ENCODE measurements at places on chromosomes 5 and 9. TPM values are rescaled to one million over a fixed set of nuclear protein-coding genes. Genes with fewer than 3 reads are reported as not detected.

DNA sequence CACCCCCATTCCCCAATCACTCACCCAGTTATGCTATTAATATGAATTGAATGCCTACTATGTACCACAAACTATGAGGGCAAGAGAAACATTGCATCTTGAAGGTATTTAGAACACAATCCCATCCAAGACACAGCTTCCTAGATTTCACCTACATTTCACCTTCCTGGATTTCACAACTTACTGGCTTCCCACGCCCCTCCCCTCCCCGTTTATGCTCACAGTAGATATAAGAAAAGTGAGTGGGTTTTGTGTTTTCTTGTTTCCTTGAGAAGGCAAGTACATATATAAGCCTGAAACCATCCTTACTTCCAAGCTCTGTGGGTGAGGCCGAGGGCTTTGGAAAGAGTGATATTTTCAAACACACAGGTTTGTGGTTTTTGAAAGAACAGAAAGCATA, 465.0 kb downstream of the BNC2 start:
- no peak for DNase-seq

DNA sequence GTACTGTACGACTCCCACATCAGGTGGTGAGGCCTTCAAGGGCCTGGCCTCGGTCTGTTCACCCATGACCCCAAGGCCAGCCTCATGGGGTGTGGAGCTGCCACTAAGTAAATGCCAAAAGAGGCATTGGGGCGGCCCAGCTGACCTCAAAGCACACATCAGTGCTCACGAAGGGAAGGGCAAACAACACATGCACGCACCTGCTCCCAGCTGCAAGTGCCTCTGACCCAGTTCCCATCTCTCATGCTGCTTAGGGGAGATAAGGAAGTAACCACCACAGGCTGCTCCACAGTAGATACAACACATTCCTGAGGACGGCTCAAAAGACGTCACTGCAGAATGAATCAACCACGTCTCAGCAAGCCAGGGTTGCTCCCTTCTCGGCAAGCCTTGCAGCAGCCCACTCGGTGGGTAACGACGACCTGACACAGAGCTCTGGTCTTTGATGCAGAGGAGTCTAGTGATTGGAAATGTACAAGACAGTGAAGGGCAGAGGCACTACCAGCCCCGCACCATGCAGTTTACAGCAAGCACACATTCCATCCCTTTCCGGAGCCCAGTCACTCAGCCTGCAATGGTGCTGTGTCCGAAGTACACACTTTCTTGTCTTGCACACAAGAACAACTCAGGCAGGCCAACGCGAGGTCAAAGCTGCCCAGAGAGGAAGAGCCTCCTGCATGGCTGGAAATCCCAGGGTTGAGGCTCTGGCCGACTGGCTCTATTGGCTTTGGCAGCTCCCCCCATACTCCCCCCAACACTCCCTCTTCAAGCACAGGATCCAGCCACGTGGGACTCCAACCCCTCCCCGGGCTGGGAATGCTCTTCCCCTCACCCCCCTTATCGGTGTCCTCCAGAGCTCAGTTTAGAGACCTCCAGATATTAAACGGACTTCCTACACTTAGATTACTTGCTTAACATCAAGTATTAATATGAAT, 31.8 kb downstream of the FABP6 start:
- peak; percentile 33 for DNase-seq

GRCh38 chr5:140996060-140996459, 29.8 kb downstream of the PCDHAC2 start:
- peak; percentile 26 for DNase-seq

GRCh38 chr5:8458038-8458383, 589.1 kb downstream of the MTRR start:
- DNase-seq = no peak

GRCh38 chr5:176524138-176524537, 13.1 kb downstream of the RNF44 start:
- DNase-seq = no peak

DNA sequence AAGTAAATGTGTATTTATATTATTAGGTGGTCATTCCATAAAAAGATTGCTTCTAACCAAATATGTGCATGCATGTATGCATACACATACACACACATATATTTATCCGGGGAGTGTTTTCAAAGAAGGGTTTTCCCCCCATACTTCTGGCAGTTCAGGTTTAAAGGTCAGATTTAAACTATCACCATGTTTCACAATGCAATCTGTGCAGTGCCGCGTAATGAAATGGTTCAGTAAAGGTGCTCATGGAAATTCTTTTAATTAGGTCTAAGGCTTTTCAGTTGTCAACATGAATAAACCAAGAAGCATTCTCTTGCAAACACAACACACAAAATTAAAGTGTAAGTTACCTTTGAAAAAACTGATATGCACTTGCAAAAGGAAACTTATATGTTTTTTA, 211.0 kb downstream of the CRB2 start:
- DNase-seq = no peak

- no peak for DNase-seq
Observed at GRCh38 chr5:125579182-125579581, 832.7 kb upstream of the ZNF608 start.

- no peak for DNase-seq
Observed at GRCh38 chr5:32410630-32411029, 33.9 kb downstream of the ZFR start.

DNA sequence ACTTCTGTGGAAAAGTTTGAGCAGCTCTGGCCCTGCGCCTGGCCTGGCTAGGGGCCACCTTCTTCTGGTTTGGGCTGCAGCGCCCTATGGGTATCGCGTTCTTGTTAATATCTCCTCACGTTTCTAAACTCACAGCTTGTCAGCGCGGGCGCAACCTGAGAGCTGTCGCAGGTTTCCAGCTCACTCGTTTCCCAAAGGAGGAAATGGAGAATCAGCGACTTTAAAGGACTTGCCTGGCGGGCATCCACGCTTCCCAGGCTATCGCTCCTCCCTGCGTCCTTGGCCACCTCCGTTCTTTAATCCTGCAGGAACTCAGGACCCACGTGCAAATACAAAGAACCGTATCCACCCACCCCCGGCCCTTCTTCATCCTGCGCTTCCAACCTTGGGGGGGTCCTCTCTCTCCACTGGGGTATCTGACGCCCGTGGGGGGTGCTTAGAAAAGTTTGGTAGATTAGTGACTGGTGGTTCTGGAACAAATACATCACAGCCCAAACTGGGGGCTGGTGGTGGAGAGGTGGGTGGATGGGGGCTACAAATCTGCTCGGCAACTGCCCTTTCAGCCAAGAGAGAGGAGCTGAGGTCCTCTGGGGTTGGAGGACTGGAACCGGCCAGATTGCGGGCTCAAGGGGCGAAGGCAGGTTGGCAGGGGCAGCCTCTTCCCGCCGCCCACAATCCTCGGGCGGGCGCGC, 578 bp upstream of the PSAT1 start:
- peak; percentile 83 for DNase-seq

- DNase-seq = no peak
Observed at GRCh38 chr5:179217356-179217755, 127.9 kb downstream of the ADAMTS2 start.

GRCh38 chr5:86806206-86806605, 188.5 kb downstream of the COX7C start:
- no peak for DNase-seq

Gene IFNA2
- total RNA-seq = not detected

Gene PCSK5
- 35.1 TPM for total RNA-seq

Gene FAM151B
- 9.8 TPM for total RNA-seq

Gene CENPK
- 12.4 TPM for total RNA-seq

Gene C5
- 9.2 TPM for total RNA-seq

Measured in tongue (tissue), 3 donors.